ENCODE measurements at places on chromosomes 4 and X.
A peak's percentile ranks its signal among the peaks of the same experiment; 100 is the strongest.

DNA sequence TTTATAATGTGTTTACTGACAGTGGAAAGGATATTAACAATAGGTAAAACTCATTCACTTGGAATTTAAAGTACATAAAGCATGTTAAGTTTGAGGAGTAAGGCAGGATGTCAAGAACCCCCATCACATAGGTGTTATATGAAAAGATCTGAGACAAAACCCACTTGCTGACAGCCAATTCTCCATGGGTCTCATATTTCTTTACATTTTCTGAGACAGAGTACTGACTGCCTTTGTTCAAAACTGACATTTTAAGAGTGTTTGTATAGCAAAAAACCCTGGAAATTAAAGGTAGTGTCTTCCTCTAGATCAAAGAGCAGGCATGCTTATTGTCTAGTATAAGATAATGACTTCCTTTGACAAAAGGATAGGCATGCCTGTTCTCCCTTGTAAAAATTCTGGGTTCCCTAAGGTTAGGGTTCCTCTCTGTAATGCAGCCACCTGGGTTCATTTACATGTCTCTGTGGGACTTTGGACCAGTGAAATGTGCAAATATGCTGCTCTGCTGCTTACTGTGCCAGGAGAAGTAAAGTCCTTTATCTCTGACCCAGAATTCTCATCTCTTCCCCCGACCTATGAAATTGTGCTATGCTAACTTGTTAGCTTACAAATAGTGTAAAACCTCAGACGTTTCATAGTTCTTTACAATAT lies 123.6 kb downstream of the PCDH18 start:
- no peak for DNase-seq

DNA sequence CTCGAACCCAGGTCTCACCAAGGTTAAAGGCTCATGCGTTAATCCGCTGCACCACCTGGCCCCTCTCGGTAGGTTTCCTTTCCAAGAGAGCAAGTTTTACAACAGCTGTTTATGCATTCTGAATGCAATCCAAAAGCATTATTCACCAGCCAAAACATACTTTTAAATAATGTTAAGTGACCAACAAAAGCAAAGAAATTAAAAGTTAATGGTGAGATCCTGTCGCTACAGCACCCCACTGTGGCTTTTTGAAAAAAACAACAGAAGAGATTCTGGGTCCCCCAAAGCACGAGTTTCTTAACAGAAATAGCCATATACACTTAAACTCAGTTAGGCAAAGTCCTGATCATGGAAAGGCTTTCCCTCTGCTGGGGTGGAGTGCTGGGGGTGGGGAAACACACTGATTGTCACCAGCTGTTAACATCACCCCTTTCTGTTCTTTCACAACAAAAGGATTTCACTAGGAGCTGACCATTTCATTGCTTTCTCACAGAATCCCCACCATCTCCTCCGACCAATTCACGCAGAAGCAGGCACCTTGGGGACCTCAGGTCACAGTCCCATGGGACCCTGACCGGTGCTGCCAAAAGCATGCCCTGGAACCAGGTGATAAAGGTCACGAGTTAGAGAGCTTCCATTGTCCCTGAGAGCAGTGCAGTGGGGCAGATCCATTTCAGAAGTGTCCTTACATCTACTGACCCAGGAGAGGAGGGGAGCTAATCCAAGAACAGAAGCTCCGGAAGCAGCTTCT lies 51.2 kb downstream of the ZNF827 start:
- DNase-seq = peak; percentile 83

- peak; percentile 63 for DNase-seq
Observed at GRCh38 chr4:185711726-185712125, 100.3 kb downstream of the SORBS2 start.

DNA sequence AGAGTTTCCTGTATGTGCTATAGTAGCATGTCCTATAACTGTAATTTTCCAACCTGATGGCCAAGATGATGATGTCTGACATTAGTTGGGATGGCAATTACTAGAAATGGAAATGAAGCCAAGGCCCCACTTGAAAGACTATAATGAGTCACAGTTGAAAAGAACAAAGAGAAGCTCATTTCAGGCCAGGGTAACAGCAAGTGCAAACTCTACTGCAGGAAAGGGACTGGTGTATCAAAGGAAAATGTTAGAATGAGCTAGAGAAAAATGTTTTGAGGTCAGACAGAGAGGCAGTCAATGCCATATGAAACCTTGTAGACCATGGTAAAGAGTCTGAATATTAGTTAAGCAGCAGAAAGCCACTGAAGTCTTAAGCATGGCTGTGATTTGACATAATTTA lies 146.2 kb upstream of the SH3RF1 start:
- no peak for DNase-seq

- DNase-seq = peak; percentile 20
Observed at GRCh38 chrX:24283127-24283794, 30.6 kb downstream of the SUPT20HL2 start.

- DNase-seq = no peak
Observed at GRCh38 chr4:174926958-174927357, 8.8 kb downstream of the ADAM29 start.
